T47D (cell line): ENCODE measurements at places on chromosomes 12 and 14.
A peak's percentile ranks its signal among the peaks of the same experiment; 100 is the strongest.

DNA sequence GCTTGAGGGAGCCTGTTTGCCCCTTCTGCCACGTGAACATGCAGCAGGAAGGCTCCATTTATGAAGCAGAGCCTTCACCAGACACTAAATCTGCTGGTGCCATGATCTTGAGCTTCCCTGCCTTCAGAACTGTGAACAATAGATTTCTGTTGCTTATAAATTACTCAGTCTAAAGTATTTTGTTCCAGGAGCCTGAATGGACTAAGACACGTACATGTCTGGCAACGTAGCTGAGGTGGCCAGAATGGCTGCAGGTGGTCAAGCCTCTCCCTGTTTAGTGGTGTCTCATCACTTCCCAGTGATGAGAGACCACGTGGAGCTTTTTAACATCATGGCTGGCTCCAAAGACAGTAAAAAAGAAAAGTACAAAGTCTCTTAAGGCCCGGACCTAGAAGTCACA is 32.2 kb upstream of the SLC38A2 start:
- DNase-seq: no peak

DNA sequence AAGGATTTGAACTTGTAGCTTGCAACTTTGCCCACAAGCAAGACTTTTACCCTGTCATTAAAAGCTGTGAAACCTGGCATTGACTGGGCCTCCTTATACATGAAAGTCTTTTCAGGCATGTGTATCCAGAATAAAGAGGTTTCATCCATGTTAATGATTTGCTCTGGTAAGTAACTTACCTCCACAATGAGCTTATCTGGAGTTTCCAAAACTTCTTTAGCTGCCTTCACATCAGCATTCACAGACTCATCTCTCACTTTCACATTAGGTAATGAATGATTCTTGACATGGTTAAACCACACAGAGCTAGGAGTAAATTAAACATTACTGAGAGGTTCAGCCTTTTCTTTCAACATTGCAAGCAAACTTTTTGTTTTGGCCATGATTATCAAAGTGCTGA is 234.4 kb upstream of the CLEC14A start:
- DNase-seq: no peak

GRCh38 chr12:79566452-79567174 is 124.2 kb downstream of the PAWR start:
- peak; percentile 79 for DNase-seq

DNA sequence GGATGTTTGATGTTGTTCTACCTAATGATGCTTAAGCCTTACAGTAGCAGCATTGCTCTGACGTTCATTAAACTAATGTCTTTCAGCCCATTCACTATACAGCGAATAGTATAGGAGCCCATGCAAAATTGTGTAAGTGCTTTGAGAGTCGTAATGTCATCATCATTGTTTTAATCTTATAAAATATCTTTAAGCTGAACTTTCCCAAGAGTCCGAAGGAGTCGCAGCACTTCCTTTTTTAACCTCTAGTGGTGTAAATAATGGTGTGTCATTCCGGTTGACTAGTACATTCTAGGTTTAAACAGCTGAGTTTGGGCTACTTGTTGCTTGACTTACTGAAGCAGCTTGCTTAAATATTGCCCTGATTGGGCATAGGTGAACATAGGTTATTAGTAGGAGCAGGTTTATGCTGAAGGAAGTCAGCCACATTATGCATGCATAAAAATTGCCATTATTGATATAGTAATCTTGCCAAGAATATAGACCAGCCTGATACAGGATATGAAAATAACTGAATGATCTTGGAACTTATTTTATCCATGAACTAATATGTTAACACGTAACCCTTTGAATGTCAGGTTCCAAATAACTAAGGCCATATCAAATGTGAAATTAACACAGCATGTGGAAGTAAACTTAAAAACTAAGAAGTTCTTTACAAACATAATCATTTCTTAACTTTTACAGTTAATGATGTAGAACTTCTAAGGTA is 2.6 kb downstream of the WNK1 start:
- peak; percentile 58 for DNase-seq

DNA sequence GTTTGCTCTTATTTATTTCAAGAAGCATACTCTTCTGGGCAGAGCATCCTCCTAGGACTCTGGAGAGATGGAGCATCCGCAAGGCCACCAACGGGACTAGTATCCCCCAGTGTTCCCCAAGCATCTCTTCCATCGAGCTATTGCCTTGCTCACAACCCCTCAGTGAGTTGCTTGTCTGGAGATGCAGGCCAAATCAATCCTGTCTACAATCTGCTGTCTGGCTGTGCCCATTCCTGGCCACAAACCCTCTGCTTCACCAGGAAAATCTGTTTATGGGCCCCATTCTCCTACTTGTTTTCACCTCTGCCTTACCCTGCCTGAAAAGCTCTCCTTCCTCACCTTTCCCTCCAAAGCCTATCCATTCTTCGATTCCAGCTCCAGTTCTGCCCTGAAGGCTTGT is 219.2 kb downstream of the CACNA1C start:
- DNase-seq: no peak
